ENCODE measurements at places on chromosomes 2 and 18.
A peak's percentile ranks its signal among the peaks of the same experiment; 100 is the strongest.

DNA sequence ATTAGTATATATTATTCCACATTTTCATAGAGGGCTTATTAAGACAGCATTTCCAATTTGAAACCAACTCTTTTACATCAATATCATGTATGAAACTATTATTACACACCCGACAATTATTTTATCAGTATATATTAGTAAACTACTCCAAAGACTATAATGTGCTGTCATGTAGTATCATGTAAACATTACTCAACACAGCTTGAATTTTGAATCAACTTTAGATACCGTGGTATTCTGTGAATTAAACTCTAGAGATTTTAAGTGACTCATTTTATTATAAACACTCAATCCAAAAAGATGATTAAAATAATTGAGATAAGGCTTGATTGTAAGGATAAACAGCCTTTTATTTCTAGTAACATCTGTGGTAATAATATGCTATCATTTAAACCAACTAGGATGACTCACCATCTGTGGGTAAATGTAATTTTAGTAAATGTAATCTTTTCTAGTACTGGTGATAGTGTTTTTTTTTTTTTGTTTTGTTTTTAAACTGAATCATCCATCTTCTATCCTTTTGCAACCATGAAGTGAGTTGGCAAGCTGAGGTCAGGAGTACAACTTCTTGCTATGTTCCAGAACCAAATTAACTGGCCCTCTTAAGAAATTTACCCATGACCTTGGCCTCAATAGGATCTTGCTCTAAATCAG lies 144.3 kb upstream of the SMAD7 start:
- DNase-seq, result no peak

GRCh38 chr2:128644718-128645256 lies 326.1 kb upstream of the HS6ST1 start:
- peak; percentile 57 for DNase-seq

DNA sequence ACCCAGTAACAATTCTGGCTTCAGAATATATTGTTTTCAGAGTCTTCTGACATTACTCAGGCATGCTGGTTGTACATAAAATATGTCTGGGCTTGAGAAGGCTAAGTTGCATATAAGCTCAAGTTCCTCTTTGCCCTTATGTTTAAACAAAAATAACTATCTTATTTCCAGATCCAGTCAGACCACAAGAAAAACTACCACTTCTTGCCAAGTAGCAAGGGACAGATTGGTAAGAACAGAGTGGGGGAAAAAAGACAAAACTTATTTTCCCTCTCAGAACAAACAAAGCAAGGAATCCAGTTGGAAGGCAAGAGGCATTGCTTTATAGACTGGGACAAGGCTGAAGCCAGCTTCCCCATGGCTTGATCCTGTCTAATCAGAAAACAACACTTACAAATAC lies 1036.7 kb upstream of the CELF4 start:
- no peak for DNase-seq

- DNase-seq, result peak; percentile 79
These were observed 191.0 kb downstream of the ARL4C start for GRCh38 chr2:234305846-234306245.

DNA sequence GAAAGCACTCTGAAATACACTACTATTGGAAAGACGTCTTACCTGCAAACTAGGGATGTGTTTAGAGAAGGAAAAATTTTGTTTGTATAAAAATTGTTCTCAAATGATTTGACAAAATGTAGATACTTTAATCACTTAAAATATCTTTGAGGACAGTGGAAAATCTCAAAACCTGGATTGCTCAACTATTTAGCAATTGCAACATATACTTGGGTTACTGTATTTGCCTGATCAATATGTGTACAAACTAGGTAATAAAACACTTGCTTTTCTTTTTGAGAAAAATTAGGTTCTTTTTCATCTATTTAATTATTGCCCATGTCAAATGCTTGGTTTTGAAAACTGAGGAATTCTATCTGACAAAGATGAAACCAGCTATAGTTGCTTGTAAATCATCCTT lies 60.9 kb downstream of the CPS1 start:
- no peak for DNase-seq

GRCh38 chr2:220858101-220858500 lies 714.0 kb downstream of the EPHA4 start:
- DNase-seq, result no peak

GRCh38 chr2:196696423-196697079 lies 57.0 kb downstream of the CCDC150 start:
- DNase-seq, result peak; percentile 82

DNA sequence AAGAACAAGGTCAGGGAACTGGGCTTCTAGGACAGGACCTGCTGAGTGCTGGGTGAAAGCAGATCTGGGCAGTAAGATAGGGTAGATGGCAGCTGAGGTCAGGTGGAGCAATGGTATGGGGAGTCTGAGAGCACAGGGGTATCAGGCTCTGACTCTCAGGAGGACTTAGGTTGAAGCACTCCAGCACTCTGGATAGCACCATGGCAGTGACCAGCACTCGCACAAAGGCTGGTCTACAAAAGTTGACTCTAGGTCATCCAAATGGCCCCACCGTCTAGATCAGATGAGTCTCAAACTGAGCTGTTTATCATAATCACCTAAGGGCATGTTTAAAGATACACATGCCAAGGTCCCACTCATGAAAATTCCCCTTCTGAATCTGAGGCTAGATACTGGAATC lies 60.1 kb downstream of the CDKL4 start:
- no peak for DNase-seq

DNA sequence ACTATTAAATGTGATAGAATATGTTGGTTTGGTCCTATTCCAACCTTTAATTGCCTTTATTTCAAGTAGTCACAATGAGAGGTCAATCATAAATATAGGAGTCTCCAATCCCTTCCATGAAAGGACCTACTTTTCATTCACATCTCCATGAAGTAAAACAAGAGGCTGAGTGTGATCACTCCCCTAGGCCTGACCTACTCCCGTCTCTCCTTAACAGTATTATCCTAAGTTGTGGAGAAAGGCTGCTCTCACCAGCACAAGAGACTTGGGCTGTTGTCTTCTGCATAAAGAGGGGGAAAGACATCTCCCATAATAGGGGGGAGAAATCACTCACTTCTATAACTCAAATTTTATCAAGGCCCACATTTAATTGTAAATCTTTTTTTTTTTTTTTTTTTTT lies 105.4 kb downstream of the SOS1 start:
- DNase-seq, result no peak

- DNase-seq, result no peak
These were observed 112.9 kb upstream of the TTC27 start for GRCh38 chr2:32514946-32515345.

DNA sequence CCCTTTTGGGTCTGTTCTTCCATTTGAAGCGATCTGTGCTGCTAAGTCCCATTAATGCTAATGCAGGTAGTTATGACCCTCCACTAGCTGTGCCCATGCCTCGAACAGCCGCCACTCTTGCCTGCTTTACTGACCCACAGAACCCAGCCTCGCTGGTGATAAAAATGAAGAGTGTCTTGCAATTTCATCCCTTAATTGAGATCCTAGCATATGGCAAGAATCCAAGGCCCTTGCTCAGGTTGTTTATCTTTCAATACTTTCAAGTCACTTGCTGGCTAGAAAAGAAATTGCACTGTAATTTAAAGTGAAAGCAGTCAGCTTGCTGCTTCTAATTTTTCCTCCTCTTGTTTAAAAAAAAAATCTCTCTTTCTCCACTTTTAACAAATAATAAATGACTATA lies 73.6 kb downstream of the ZNF521 start:
- DNase-seq, result no peak

DNA sequence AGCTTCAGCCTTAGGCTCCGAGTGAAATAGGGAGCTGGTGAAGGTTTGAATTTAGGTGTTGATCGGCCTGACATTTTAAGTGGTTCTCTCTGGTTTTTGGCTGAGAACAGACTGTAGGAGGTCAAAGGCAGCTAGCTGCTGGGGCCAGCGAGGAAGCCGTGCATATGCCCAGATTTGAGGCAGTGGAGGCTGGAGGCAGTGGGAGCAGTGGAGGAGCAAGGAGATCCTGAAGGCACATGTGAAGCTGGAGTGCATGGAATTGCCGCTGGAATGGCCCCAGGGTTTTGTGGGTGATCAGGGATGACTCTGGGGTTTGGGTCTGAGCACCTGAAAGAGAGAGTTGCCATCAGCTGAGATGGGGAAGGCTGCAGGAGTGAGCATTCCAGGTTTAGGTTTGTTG lies 25.1 kb downstream of the STEAP3 start:
- peak; percentile 42 for DNase-seq

GRCh38 chr2:28654663-28655320 lies 96.8 kb upstream of the PPP1CB start:
- no peak for DNase-seq

DNA sequence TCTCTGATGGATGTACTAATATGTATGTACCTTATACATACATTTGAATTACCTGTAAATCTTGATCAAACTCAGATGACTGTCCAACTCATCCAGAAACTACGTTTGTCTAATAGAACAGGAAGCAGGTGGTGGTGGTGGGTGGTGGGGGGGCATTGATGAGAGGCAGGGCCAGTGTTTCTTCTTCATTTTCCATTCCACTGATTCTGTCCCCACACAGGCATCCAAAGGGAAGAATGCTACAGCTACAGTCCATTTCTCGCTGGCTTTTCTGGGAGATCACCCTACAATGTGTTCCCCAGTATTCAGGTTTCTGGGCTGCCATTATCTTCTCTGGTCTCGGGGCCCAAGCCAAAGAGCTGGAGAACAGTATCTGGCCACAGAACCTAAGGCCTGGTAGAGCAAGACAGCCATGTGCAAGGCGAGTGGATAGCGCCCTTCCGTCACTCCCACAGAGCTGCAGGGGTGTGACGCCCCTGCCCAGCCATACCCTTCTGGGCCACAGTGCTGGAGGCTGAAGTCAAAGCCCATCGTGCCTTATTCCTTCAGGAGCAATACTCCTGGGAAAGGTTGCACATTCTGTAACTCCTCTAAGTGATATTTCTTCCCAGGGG lies 54.5 kb downstream of the BCL11A start:
- DNase-seq, result no peak

DNA sequence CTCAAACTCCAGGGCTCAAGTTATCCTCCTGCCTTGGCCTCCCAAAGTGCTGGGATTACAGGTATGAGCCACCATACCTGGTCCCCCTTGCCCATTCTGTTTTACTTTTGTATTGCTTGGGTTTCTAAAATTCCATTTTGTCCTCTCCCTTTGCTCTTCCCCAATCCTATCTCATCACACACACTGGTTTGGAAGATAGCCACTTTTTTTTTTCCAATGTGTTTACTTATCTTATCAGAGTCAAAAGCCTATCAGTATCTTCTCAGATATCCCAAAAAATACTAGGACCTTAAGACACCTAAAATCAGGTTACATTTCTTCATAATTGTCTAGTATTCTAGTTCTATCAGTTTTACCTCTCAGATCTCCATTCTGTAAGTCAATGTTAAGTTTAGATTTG lies 56.1 kb downstream of the MSH2 start:
- DNase-seq, result no peak

- DNase-seq, result no peak
These were observed 49.4 kb downstream of the TGOLN2 start for GRCh38 chr2:85278361-85278760.

DNA sequence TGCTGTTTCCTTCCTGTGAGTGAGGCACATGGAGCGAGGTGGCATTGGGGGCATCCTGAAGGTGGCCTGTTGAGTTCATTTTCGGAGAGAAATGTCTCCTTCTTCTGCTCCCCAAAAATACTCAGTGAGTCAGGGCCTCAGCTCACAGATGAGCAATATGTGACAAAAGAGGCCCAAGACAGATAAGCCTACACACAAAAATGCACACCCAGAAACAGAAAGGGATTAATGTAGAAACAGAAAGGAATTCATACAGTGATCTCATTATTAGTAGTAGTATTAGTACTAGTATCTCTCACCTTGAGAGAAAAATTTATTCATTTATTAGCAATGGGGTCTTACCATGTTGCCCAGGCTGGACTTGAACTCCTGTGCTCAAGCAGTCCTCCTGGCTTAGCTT lies 5.1 kb downstream of the GPR75 start:
- no peak for DNase-seq

DNA sequence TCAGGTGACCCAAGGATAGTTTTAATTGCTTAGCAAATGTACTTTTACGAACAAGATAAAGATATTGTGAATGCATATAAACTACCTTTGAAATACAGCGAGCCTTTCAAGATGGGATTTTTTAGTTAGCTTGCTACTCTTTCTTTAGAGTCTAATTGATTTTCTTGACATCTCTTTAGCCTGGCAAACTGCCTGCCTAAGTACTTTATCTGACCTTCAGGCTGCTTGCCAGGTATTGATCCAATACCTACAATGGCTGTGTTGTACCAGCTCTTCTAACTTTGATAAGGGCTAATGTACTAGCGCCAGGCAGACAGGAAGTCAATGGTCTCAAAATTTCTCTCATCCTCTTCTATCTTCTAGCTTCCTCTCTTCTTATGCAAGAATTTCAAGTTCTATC lies 414.4 kb upstream of the ACVR2A start:
- no peak for DNase-seq

DNA sequence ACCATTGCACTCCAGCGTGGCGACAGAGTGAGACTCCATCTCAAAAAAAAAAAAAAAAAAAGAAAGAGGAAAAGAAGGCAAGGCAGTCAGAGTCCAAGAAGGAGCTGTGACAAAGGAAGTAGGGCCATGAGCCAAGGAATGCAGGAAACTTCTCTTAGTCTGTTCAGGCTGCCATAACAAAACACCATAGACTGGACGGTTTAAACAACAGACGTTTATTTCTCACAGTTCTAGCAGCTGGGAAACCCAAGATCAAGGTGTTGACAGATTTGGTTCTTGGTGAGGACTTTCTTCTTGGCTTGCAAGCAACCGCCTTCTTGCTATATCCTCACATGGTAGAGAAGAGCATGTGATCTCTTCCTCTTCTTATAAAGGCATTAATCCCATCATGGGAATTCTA lies 13.1 kb upstream of the SUMO1 start:
- DNase-seq, result no peak

GRCh38 chr2:45616658-45617411 lies 5.8 kb upstream of the SRBD1 start:
- no peak for DNase-seq

DNA sequence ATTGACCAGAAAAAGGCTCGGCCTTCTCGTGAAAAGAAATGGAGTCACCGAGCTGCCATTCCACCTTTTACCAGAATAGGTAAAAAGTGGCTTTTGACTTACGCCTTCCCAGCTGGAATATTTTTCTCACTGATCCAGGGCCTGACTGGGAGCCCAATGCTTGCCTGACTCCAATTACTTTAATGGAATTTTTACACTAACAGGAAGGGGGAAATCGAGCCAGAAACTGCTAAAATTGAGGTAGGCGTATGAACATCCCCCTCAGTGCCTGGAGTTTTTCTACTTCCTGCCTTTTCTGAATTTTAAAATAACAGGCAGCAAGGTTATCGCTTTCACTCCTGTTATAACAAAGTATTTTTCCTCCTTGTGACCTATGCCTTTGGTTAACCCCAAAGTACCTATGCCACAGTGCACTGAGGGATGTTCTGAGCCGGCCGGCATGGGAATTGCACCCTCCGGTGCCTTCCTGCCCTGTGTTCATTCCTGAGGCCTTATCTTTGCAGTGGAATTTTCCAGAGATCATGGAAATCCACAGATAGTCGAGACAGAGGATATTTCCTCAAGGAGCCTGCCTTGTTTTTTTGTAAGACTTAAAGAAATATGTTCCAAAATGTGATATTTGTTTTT lies 18.3 kb upstream of the RPL31 start:
- no peak for DNase-seq
